CD4-positive, alpha-beta T cell treated with Interleukin-1 beta for 1 hour (primary cell): ENCODE measurements at places on chromosomes 13 and 19.

- DNase-seq = no peak
These were observed 62.1 kb upstream of the TPM4 start for GRCh38 chr19:16013851-16014840.

- DNase-seq = peak; percentile 70
These were observed 966 bp downstream of the JUNB start for GRCh38 chr19:12792051-12792852.

DNA sequence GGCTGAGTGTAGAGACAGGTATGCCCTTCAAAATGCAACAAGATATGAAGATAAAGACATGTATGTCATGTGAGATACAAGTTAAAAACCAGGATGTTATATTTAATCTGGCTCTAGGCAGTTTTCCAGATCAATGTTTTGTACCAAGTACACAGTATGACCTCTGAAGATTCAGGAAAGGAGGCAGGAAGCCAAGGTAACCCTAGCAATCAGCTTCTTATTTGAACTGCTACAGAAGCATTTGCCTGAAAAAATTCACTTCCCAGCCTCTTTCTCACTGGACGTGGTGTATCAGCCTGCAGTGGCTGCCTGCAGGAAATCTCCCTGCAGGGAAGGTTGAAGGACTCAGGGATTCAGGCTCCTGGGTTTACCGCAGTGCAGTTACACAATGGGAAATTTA lies 24.1 kb downstream of the OLFM4 start:
- DNase-seq = no peak

GRCh38 chr19:55096061-55096701 lies 20.5 kb downstream of the EPS8L1 start:
- DNase-seq = no peak

DNA sequence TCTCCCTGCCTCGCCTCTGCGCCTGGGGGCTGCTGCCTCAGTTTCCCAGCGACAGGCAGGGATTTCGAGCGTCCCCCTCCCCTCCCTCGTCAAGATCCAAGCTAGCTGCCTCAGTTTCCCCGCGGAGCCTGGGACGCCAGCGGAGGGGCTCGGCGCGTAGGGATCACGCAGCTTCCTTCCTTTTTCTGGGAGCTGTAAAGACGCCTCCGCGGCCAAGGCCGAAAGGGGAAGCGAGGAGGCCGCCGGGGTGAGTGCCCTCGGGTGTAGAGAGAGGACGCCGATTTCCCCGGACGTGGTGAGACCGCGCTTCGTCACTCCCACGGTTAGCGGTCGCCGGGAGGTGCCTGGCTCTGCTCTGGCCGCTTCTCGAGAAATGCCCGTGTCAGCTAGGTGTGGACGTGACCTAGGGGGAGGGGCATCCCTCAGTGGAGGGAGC lies 722 bp upstream of the ICAM1 start:
- DNase-seq = peak; percentile 88

DNA sequence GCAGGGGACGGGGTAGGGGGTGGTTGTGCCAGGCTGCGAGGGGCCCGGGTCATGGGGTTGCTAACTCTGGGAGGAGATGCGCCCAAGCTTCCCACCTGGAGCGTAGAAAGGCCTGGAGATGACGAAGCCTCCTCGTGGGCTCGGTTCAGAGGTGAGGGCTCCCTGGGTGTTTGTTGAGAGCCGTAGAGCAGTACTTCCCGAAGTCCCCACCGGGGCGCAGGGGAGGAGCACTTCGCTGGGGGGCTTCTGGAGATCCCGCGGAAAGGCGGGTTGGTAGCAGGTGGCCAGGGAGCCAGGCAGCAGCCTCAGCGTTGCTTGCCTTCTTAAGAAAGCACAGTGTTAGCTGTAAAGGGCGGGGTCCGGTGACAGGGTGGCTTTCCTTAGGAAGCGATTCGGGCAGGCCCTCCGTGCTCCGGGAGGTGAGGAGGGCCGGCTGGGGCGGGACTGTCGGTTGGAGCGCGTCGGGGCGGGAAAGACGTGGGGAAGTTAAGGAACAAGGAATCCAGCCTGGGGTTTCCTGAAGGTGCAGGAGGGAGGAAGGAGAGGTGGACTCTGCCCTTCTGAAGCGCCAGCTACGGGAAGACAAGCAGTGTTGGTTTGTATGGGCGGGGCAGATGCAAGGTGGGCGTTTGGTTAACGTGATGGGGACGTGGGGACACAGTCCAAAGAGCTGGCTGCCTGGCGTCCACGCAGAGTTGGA lies 3.3 kb downstream of the VSTM2B start:
- no peak for DNase-seq

DNA sequence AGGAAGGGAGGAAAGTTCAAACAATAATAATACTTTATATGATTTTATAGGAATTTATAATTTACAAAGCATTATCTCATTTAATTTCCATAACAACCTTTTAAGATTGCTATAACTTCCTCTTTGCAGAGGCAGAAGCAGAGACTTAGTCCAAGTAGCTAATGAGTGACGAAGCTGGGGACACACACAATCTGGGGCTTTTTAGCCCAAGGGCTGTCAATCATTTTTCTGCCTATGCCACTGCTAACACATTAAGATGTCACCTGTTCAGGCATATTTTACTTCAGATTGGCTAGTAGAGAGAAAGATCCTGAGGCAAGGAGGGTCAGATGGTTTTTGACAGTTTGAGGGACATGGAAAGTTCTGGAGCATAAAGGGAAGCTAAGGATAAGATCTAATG lies 12.6 kb downstream of the SCEL start:
- no peak for DNase-seq

DNA sequence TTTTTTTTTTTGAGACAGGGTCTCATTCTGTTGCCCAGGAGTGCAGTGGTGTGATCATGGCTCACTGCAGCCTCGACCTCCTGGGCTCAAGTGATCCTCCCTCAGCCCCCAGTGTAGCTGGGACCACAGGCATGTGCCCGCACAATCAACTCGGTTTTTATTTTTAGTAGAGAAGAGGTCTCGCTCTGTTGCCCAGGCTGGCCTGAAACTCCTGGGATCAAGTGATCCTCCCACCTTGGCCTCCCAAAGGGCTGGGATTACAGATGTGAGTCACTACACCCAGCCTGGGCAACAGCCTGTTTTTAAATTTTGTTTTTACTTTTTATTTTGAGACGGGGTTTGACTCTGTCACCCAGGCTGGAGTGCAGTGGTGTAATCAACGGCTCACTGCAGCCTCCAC lies 2.3 kb upstream of the KDM4B start:
- no peak for DNase-seq

DNA sequence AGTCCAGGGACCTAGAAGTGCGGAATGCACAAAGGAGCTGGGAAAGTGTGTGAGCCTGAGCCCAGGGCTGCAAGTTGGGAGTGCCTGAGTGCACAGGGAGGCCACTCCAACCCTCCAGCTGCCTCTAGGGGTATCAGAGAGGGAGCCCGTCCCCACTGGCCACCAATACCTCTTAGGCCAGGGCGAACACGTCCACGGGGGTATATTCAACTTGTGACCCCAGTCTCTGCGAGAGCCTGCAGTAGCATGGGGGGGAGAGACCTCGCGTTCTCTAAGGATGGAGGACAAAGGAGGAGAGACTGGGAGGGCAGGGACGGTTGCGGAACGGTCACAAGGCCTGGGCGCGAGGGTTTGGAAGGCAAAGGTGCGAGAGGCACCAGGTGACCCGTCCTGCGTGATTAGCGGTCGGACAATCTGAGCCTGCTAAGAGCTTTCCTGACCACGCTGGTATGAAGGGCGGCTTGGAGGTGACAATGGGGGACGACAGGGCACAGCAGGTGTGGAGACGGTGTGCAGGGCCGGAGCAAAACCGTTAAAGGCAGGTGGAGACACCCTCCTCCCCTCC lies 676 bp downstream of the CD320 start:
- no peak for DNase-seq

- peak; percentile 19 for DNase-seq
These were observed 263 bp downstream of the RHPN2 start for GRCh38 chr19:33064458-33064791.

- no peak for DNase-seq
These were observed 809 bp downstream of the TDRD12 start for GRCh38 chr19:32720216-32720935.

GRCh38 chr19:51296336-51297093 lies 14.9 kb upstream of the IGLON5 start:
- DNase-seq = no peak

- no peak for DNase-seq
These were observed 302.0 kb upstream of the MIR17HG start for GRCh38 chr13:91045351-91046034.

GRCh38 chr13:109256866-109257760 lies 529.3 kb downstream of the IRS2 start:
- DNase-seq = no peak

DNA sequence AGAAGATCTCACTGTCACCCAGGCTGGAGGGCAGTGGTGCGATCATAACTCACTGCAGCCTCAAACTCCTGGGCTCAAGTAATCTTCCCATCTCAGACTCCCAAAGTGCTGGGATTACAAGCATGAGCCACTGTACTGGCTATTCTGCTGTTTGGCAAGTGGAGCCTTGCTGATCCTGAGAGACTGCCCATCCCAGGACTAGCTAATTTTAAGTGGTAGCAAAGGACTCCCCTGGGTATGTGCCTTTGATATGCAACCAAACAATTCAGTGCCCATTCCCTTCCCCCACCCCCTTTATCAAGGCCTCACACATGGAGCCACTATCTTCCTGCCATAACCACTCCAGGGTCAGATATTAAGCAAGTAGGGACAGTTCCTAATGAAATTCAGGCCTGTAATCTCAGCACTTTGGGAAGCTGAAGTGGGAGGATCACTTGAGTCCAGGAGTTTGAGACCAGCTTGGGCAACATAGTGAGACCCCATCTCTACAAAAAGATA lies 17.0 kb upstream of the ZNF460 start:
- no peak for DNase-seq

DNA sequence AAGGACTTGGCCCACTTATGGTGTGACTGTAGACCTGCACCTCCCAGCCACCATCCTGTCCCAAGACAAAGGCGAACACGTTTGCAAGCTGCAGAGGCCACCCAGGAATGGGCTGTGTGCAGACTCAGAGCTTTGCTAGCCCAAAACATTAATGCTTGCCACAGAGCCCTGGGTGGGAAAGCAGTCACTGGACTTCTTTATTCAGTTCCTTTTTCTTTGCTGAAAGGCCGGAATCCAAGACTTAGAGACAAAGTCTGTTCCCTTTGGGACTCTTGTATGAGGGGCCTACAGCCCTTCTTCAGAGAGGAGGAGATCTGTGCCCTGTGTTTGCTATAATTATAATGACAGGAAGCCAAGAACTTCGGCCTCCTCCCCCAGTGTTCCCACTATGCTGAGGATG lies 167.8 kb downstream of the DLEU7 start:
- DNase-seq = no peak

DNA sequence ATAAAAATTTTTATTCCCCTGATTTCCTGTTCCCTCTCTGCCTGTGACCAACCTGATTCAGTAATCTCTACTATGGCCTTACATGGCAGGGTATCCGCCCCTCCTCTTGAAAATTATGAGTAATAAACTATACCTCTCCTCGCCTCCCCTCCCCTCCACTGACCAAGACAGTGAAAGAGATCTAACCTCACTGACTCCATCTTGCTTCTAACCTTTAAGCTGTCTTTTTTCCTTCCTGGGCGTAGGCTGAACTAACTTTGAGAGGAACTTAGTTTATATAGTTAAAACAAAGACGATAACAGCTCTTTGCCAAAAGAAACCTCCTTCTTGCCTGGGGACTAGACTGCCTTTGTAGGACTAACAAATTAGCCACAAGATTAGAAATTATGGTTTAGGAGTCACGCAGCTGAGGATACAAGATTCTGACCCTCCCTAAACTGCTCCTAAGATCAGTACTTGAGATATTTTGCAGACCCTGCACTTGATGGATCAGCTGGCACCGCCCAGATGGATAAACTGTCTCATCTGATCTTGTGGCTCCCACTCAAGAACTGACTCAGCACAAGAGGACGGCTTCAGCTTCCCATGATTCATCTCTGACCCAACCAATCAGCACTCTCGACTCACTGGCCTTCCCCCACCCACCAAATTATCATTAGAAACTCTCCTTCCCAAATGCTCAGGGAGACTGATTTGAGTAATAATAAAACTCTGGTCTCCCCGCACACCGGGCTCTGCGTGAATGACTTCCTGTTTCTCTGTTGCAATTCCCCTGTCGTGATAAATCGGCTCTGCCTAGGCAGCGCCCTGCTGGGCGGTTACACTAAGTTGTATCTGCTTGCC lies 187.1 kb downstream of the TDRD3 start:
- DNase-seq = no peak

DNA sequence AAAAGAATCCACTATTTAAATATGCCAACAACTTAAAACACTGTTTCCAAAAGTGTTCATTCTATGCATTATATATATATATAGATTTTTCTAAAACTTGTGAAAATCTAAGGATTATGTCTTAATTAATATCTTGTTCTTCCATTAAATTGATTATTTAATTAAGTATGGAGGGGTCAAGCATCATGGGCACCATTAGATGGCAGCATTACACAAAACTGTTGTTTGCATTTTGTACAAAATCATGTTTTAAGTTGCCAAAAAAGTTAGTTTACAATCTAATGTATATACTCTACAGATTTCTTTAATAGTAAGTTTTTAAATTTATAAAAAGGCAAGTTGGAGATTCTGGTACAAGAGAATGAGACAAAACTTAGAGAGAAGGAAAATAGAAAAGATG lies 213.2 kb upstream of the EDNRB start:
- no peak for DNase-seq

- peak; percentile 81 for DNase-seq
These were observed 4.6 kb upstream of the PRKCG start for GRCh38 chr19:53877361-53877766.

- peak; percentile 80 for DNase-seq
These were observed 8.8 kb upstream of the TNFSF9 start for GRCh38 chr19:6521718-6522646.

DNA sequence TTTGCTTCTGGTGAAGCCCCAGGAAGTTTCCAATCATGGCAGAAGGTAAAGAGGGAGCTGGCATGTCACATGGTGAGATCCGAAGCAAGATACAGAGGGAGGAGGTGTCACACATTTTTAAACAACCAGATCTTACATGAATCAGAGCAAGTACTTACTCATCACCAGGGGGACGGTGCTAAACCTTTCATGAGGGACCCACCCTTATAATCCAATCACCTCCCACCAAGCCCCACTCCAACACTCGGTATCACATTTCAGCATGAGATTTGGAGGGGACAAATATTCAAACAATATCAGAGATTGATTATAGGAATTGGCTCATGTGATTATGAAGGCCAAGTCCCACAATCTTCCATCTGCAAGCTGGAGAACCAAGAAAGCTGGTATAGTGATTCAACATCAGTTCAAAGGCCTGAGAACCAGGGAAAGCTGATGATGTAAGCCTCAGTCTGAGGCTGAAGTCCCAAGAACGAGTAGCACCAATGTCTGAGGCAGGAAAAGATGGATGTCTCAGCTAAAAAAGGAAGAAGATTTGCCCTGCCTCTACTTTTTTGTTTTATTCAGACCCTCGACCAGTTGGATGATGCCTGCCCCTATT lies 58.6 kb upstream of the WDFY2 start:
- DNase-seq = no peak

- DNase-seq = no peak
These were observed 72.2 kb downstream of the ATP11A start for GRCh38 chr13:112761701-112762689.

GRCh38 chr13:42409075-42409474 lies 137.1 kb downstream of the AKAP11 start:
- DNase-seq = no peak
